ENCODE measurements at places on chromosomes 3 and 15. TPM values are rescaled to one million over a fixed set of nuclear protein-coding genes. Genes with fewer than 3 reads are reported as not detected.

DNA sequence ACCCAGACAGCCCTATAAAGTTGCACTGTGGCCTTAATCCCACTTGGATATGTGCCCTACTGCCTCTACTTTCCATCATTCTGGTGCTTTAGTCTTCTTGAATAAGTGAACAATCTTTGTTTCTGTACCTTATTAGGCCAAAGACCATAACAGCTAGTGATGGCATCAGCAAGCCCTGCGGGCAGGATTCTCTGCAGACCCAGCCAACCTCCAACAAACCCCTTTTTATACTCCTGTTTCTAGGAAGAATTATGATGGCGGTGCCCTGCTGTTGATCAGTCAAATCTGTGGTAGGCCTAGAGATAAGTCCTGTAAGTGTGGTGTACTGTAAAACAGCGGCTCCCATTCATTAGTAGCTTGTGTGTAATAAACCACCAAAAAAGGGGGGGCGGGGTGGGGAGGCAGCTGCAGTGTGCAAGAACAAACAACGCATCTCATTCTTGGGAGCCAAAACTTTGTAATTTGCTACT is 40.5 kb downstream of the SOX2 start:
- no peak for DNase-seq

- DNase-seq = peak; percentile 42
These were observed 92.6 kb upstream of the ALDH1A3 start for GRCh38 chr15:100786901-100787566.

DNA sequence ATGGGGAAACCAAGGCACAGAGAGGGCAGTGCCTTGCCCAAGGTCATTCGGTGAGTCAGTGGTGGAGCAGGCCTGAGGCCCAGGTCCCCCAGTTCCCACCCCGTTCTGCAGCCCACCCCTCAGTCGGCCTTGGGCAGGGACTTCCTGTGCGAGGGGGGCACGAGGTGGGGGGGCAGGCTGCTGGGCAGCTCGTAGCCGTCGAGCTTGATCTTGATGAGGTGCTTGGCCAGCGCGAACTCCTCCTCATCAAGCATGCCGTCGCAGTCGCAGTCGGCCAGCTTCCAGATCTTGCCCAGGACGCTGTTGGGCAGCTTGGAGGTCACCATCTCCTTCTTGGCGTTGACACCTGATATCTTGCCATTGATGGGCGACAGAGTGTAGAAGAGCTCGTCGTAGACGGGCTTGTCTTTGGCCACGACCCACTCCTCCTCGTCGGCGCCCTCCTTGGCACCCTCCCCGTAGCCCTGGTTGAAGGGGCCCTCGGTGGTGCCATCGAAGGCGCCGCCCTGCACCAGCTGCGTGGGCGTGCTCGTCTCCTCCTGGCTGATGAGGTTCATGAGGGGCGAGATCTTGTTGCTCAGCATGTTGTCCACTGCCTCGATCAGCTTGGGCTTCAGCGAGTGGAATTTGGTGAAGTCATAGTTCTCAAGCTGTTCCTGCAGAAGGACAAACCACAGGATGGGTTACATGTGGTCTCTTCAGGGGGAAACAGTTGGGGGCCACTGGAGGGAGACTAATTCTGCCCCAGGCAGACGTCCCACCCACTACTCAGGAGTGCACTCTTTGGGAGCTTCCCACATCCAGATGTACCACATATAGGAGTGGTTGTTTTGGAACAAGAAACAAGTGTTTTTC is 6.9 kb upstream of the SPTBN5 start:
- DNase-seq = no peak

GRCh38 chr3:100602506-100603444 is 6.6 kb upstream of the ADGRG7 start:
- DNase-seq = no peak

GRCh38 chr15:68311464-68311835 is 33.9 kb downstream of the FEM1B start:
- DNase-seq = no peak

DNA sequence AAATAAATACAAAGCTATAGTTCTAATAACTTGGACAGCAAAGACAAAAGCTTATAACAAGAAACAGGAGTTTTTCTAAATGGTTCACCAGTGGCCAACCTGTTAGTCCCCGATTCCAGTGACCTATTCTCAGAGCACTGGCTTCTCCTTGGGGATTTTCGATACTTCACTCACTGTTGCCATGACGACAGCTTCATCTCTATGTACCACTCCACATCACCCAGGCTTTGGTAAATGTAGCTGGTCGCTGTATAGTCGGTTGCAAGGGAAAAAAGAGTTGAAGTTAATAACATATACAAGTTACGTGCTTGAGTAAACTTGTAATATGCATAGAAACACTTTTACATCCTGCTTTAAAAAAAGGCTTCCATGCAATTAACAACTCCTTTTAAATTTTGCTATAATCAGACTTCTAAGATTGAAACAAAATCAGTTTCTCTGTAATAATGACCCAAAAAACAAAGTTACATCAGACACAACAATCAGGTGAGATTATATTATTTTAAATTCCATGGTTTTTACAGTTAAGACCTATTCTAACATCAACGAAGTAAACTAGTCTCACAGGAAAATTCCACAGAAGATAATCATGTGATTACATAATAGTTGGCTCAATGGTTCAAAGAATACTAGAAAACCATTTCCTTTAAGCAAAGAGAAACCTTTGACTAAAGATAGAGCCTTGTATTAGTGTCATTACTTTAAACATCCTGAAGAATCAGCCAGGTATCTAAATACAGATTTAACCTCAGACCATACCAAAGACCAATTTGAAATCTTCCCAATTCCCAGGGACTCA is 2.9 kb downstream of the CCNL1 start:
- DNase-seq = no peak

- DNase-seq = no peak
These were observed 253.5 kb downstream of the ZIC1 start for GRCh38 chr3:147662705-147663104.

DNA sequence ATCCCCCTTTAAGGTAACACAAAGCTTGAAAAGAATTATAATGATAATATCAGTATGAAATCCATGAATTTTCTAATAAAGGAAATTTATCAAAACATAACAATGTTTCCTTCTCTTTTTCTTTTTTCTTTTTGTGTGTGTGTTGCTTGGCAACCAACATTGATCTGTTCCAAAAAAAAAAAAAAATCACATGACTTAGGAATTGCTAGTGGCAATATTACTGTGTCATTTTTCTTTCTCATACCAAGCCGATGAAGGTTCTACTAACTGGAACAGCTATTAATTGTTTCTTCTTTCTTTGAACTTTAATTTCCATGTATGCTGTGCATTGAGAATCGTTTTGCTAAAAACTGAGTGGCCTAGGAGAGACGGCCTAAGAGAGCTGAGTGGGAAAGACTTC is 317.7 kb upstream of the ONECUT1 start:
- no peak for DNase-seq

DNA sequence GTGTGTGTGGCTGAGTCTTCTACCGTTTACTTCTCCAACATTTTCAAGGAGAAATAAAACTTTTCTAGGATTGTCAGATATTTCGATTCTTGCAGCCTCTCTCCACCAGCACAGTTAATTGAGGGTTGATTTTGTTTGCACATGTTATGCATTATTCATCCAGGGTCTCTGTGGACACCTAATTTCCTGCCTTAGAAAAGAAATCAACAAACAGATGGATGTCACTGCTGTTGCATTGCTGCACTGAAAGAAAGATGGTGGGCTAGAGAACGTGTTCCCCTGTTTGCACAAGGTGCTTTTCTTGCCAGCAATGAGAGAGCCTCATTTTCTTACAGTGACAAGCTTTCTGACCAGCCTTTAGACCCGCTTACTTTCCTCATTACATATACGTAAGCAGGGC is 150.0 kb downstream of the CLSTN2 start:
- no peak for DNase-seq

DNA sequence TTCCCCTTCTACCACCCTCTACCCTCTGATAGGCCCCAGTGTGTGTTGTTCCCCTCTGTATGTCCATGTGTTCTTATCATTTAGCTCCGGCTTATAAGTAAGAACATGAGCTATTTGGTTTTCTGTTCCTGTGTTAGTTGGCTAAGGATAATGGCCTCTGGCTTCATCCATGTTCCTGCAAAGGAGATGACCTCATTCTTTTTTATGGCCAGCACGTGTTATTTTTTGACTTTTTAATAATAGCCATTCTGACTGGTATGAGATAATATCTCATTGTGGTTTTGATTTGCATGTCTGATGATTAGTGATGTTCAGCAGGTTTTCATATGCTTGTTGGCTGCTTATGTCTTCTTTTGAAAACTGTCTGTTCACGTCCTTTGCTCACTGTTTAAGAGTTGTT is 63.1 kb upstream of the NPHP3 start:
- no peak for DNase-seq

DNA sequence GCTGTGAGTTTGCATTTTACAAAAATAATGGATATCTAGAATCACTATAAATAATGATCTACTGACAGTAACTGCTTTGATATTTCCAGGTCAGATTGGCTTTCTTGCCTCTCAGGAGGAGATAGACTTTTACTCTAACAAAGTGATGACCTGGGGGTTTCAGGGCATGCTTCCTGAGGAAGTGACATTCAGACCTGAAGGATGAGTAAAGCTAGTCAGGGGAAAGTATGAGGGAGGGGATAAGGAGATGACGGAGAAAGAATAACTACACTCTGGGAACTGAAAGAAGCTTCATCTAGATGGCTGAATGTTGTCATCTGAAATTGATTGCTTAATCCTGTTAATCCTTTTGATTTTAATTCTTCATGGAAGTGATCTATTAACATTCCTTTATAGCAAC is 32.2 kb downstream of the ARMC8 start:
- DNase-seq = no peak

Gene PPP1R14D
- total RNA-seq = not detected

Gene CNBP
- 458 TPM for total RNA-seq

Gene MEGF11
- not detected for total RNA-seq

Gene IMPG2
- 0.14 TPM for total RNA-seq

Gene SLC6A11
- total RNA-seq = not detected

Data from Right ventricle myocardium inferior (tissue), 1 donor.